Motor neuron (in vitro differentiated cells): ENCODE measurements at places on chromosomes 1 and 21.

GRCh38 chr1:98439471-98439870 is 222.1 kb upstream of the SNX7 start:
- no peak for ATAC-seq

- no peak for ATAC-seq
Observed at GRCh38 chr1:43992232-43992995, 1.0 kb downstream of the CCDC24 start.

DNA sequence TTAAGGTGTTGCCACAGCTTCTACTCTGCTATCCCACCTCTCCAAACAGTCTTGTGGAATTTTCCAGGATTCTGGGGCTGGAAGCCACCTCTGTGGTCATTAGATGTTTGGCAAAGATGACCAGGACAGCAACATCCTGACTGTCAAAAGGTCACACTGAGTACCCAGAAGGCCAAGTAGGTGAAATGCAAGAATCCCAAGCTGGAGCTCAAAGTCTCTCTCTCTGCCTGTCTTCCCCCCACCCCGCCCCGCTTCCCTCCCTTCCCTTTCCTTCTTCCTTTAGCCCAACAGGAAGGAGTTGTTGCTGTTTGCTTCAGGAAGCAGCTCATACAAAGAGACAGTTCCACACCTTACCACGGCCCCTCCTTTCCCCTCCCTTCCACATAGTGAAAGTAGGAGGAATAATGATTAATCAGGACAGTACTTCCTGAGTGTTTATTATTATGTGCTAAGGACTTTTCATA is 75.6 kb upstream of the SLC2A1 start:
- ATAC-seq, result peak; percentile 28

- peak; percentile 5 for ATAC-seq
Observed at GRCh38 chr1:1004780-1005697, 5.1 kb upstream of the HES4 start.

DNA sequence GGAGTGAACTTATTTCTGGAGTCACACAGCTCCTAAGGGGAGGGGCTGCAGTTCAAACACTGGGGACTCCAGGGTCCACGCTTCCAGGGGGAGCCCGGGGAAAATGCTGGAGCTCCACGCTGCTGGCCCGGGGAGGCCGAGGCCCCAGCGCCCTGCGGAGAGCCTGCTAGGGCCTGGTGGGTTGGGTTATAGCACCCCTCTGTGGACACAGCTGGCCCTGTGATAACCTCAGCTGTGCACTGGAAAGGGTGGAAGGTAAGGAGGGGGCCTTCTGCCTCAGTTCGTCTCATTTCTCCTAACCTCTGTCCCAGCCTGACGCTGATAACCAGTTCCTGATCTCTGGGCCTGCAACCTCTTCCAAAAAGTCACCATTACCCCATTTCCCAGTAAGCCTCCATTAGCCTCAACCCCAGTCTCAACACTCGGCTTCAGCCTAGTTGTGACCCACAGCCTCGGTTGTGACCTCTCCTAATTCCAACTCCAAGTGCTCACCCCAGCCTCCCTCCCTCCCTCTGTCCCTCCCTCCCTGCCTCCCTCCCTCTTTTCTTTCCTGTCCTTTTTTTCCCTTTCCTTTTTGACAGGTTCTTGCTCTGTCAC is 7.1 kb downstream of the NBL1 start:
- peak; percentile 95 for ATAC-seq

DNA sequence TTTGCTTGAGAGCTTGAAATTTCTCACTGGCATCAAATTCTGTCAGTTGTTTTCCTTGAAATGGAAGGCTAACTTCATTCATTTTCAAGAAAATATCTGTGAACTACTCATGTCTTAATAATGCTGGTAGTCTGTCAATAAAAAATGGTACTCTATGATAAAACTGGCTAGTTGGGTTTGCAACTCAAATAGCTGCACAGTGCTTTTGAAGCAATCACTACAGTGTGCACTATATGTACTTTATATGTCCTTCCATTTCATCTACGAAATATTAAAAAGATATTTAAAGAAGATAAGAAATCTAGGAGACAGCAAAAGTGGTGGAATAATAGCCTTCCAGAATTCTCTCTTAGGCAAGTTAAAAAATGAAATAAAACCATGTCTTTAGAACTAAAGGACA is 39.9 kb upstream of the ZNHIT6 start:
- no peak for ATAC-seq

DNA sequence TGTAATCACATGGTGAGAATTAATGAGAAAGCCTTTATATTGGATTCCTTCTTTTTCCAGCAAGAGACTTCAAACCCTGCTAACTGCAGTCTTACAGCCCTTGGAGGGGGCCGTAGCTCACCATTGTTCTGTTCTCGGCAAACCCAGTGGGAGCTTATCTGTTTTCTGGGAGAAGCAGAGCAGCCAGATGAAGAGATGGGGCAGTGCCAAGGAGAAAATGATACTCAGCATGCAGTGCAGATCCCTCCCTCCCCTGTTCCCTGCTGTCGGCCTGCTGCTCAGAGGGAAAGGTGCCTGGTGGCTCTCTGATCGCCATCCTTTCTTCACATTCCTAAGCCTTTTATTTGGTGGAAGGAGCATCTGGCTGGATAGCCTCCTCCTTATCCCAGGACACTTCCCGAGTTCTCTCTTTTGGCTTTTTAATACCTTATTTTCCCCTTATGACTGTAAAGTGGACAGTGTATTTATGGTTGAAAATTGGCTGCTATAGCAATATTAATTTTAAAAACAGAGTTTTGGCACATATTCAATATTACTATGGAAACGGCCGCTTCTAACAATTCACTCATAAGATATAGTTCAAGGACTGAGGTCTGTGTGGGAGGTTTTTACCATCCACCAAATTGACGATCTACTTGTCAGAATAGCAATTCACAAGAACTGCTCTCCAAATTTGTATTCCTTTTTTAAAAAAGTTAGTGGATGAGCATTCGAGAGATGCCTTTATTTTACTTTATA is 203.4 kb downstream of the CRB1 start:
- peak; percentile 29 for ATAC-seq

DNA sequence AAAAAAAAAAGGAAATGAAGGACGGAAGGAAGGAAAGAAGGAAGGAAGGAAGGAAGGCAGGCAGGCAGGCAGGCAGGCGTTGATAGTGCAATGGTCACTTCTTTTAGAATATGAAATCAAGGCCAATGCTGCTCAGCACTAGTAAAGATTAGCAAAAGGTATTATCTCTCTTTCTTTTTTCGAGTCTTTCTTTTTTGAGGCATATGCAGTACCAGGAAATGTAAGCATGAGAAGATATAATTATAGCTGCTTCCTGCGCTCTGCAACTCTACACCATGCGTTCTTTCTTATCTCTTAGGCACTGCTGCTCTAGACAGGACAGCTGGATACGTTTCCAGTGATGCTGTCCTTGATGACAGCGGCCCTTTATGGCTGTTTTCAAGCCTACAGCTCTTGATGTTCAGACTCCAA is 1512.5 kb upstream of the B3GALT2 start:
- ATAC-seq, result no peak

- ATAC-seq, result no peak
Observed at GRCh38 chr1:90705956-90706355, 11.1 kb downstream of the BARHL2 start.

DNA sequence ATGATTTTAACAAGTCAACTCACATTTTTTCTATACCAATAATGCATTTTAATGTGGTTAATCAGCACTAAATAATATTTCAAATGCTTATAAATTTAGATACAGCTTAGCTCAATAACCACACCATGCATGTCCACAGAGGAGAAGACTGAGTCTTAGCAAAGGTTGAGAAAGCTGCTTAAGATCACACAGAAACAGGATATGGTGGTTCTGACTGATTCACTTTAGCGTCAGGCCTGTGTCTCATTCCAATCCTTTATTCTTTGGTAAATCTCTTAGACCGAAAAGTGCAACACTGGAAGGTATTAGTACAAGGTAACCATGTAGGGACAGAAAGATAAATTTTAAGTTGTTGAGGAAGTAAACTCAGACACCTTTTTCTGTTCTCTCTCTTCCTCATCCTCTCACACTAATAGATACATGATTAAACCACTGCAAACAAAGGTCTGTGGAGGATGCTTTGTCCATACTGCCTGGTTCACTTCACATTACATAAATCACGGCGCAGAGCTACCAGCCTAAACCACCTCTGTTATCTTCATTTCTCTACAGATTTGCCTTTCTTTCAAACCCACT is 139.0 kb downstream of the DPYD start:
- ATAC-seq, result no peak

GRCh38 chr21:29084372-29084771 is 10.9 kb upstream of the CCT8 start:
- ATAC-seq, result no peak

- ATAC-seq, result no peak
Observed at GRCh38 chr1:33314416-33314815, 6.5 kb downstream of the A3GALT2 start.

DNA sequence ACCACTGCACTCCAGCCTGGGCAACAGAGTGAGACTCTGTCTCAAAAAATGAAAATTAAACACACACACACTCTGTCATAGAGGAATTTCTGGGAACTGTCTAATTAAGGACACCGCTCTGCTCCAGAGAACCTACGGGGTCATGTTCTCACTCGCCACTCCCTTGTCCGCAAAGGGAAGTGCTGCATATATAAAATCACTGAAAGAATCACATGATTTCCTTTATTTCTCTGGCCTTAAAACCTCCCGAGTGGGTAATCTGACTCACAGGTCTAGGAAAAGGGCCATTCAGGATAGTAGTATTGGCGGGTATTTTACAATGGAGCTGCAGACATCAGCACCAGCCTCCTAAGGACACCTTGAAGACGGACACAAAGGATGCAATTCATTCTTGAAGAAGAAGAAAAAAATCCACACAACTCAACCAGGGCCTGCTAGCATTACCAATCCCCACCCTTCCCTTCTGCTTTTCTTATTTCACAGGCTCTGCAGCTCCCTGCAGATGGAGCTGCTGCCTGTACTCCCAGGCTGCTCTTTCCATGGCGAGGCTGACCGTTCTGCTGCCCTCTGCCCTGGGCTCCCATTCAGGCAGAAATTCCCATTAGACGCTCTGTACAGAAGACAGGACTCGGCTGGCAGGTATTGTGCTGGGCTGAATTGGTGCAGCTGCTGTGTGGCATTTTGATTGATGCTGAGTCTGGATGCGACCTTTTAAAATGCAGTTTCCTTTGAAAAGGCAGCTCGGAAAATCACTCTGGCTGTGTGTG is 53.3 kb upstream of the FAM89A start:
- peak; percentile 84 for ATAC-seq

- peak; percentile 50 for ATAC-seq
Observed at GRCh38 chr1:156804572-156805243, 11.9 kb downstream of the SH2D2A start.

- ATAC-seq, result no peak
Observed at GRCh38 chr21:43848771-43849170, 16.3 kb upstream of the AGPAT3 start.

DNA sequence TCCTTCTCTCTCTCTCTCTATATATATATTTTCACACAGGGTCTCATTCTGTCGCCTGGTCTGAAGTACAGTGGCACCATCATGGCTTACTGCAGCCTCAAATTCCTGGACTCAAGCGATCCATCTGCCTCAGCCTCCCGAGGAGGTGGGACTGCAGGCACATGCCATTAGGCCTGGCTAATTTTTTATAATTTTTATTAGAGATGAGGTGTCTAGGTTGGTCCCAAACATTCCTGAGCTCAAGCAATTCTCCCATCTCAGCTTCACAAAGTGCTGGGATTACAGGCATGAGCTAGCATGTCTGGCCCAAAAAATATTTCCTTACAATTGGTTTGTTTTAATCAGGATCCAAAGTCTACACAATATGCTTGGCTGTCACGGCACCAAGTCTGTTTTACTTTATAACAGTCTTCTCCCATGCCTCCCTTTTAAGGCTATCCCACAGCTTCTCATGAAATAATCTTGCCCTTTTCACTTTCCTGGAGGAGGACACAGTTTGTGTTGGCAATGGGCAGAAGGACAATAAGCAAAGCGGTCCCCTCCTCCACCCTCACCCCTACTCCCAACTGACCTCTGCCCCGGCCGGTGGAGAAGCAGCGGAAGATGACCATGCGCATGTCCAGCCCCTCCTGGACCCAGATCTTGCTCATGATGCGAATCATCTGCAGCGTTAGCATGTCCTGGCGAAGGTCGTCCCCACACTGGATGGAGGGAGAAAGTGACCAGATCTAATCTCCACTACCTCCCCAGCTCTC is 28.2 kb upstream of the PPP1R15B start:
- no peak for ATAC-seq

DNA sequence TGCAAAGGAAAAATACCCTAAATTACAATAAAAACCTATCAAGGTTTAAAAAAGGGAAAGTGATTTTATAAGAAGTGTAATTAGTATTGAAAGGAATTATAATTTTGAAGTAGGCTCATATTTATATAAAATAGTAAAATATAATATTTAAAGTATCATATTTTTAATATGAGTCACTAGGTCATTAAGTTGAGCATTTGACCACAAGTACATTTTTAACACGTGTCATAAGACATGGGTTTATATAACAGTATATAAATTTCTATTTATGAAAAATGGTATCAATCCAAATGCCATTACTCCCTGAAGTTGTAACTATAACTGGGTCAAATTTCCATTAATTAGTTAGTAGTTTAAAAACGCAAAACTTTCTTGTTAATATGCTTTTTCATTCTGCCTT is 365.9 kb downstream of the COL11A1 start:
- ATAC-seq, result no peak

GRCh38 chr1:17167041-17167785 is 37.7 kb upstream of the PADI1 start:
- ATAC-seq, result no peak

GRCh38 chr1:111471012-111471411 is 2.8 kb upstream of the C1orf162 start:
- ATAC-seq, result no peak

DNA sequence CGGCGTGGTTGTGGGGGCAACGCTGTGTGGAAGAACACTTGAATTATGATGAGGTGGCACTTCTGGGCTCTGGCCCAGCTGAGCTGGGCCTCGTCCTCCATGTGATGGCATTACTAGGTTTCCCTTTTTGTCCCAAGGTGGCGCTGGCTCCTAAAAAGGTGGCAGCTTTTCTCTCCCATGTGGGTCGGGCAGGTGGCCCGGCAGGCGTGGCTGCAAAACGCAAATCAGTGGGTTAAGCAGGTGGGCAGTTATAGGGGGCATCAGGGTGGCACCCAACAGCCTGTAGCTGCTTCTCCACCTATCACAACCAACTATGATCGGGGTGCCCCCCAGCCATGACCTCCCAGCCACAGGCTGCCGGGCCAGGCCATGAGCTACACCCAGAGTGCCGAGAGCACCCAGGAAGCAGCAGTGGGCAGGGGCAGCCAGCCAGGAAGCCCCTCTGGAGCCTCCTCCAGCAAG is 59.6 kb downstream of the KCNAB2 start:
- no peak for ATAC-seq

DNA sequence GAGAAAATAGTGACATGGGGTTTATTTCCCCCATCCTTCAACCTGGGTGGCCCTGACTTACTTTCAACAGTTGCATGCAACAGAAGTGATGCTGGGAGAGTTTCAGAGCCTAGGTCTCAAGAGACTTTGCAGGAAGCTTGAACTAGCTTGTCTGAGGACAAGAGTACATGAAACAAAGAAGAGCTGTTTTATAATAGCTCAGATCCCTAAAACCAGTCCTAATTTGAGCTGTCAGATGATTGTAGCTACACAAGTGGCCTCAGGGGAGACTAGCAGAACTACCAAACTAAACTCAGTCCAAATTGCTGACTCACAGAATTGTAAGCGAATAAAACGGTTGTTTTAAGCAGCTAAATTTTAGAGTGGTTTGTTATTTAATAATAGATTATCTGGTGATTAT is 17.1 kb downstream of the RC3H1 start:
- ATAC-seq, result no peak

- no peak for ATAC-seq
Observed at GRCh38 chr1:183982172-183982963, 55.2 kb downstream of the COLGALT2 start.
